ENCODE measurements at places on chromosomes 7 and 10.

DNA sequence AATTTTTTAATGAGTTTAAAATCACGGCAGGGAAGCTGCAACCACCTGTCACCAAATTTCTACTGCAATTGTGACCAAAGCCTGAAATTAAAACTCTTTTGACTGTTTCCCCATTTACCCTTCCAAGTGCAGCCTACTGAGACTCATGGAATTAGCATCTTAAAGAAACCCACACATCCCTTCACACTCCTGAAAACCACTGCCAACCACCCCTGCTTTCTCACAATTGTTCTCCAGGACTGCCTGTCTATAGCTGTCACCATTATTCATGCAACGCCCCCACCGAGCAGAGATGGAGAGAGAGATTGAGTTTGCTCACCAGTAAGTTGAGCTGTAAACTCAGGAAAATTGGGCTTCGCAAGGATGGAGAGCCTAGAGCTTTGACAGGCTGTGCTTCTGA lies 383.8 kb upstream of the SORCS1 start:
- DNase-seq, result no peak

- DNase-seq, result no peak
Measured at GRCh38 chr10:112446055-112446854, 459 bp downstream of the ZDHHC6 start.

GRCh38 chr7:29457141-29457561 lies 106.5 kb upstream of the PRR15 start:
- DNase-seq, result no peak

DNA sequence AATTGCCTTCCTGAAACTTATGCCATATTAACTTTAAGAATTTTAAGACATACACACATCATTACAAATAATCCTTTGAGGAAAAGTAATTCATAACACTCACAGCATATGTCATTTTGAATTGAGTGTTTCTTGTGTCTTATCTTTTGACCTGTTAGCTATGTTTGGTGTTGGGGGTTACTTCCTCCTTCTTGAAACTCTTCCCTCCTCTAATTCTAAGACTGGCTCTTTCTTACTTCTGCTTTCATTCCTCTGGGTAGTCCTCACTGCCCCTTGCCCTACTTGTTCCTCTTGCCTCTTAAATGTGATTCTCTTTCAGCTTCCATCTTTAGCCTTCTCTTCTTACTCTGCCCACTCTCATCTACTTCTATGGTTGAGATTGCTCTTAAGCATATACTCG lies 28.3 kb upstream of the PIP4K2A start:
- DNase-seq, result no peak

GRCh38 chr10:101558671-101559595 lies 29.1 kb downstream of the POLL start:
- DNase-seq, result no peak

DNA sequence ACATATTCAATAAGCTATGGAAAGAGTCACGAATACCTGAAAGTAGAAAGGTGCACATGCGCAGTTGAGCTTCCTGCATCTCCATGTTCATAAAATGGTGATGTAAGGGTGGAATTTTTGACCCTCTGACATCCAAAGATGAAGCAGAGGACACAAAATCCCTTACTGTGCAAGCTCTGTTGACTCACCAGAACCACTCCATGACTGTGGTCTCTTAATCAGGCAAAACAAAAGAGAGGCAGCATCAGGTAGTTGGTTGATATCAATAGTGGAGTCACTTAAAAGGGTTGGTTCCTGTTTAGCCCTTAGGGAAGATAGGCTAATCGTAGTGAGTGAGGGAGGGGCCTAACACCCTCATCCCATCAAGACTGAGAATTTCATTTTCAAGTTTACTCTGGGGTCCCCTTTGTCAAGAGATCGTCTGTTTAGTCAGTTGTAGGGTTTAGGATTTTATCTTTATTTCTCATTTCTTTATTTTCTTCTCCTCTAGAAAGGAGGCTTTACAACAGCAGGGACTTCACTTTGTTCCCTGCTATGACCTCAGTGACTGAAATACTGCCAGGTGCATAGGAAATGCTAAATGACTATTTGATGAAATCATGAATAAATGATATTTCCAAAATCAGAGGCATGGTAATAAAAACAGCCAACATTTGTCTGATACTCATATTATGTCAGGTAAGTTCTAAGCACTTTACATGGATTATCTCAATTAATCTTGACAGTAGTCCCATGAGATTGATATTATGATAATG lies 98.1 kb downstream of the CD36 start:
- no peak for DNase-seq

DNA sequence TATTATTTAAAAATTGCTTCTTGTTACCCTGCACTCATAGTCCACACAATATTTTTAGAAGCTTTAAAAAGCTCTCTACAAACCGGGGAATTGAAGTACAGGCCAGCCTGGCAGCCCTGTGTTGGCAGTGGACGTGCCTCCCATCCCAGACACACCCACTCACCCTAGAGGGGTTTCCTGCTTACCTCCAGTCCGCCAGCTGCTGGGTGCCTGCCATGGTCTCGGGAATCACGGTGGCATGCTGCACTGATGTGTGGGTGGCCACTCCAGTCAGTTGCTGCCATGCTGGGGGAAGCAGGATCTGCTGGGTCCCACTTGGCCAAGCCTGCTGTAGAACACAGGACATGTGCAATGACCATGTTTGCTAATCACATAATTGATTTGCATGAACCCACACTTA lies 80.4 kb downstream of the CLEC2L start:
- no peak for DNase-seq

- DNase-seq, result no peak
Measured at GRCh38 chr10:74598891-74599566, 227.4 kb upstream of the KAT6B start.

Measured in NCI-H1092 (cell line).